ENCODE measurements at places on chromosomes 13 and 19. TPM values are rescaled to one million over a fixed set of nuclear protein-coding genes. Genes with fewer than 3 reads are reported as not detected.

The NLRP4 gene
- not detected for total RNA-seq

The ICAM4 gene
- 0.35 TPM for total RNA-seq

- DNase-seq, result no peak
Observed at GRCh38 chr19:48595171-48595570, 11.4 kb upstream of the SPACA4 start.

GRCh38 chr13:46475541-46475991, 77.4 kb upstream of the LRCH1 start:
- peak; percentile 22 for DNase-seq

- DNase-seq, result no peak
Observed at GRCh38 chr19:54256250-54257115, 590 bp downstream of the LILRB5 start.

DNA sequence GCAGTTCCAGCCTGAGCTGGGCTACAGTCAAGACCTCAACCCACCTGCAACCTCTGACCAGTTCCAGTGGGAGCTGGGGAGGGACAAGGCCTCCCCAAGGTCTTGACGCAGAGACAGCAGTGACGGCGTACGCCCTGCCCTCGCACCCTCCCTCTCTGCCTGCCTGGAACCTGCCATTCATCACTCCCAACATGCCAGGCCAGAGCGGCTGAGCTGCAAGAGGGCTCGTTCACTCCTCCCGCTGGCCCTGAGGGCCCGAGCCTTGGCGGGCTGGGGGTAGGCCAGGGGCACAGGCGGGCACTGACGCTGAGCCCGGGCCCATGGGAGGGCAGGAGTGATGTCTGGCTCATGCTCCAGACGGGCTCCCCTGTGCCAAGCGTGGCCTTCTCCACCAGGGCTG, 8.2 kb downstream of the NDUFA11 start:
- no peak for DNase-seq

GRCh38 chr13:48436661-48437288, 23.9 kb upstream of the LPAR6 start:
- DNase-seq, result no peak

GRCh38 chr13:59043016-59043415, 1120.7 kb downstream of the DIAPH3 start:
- no peak for DNase-seq

DNA sequence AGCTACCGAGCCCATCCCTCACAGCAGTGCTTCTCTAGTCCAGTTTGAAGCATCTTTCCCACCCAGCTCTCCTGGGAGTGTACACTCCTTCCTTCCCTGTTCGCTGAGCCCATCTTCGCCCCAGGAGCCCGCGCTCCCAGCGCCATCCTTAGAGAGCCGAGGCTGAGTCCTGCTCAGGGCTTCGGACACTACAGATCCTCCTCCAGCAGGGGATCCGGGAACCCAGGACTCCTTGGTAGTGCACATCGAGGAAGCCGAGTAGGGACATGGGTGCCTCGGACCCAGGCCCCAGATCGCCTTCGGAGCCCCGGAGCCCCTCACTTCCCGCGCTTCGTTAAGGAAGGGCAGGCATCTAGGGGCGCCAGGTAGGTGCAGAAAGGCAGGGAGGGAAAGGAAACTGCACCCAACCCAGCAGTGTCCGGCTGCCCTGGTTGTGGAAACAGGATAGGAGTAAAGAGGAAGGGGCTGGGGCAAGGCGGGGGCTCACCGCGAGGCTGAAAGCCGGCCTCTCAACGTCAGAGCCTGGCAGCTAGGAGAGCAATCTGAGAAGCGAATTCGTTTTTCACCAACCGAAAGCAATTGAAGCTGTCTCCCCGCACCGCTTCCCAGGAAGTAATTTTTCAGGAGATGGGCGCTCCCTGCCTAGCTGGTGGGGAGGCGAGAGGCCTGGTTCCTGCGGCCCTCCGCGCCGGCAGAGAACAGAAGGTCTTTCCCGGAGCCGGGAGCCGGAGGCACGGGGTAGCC, 1.0 kb downstream of the PDX1 start:
- DNase-seq, result no peak

DNA sequence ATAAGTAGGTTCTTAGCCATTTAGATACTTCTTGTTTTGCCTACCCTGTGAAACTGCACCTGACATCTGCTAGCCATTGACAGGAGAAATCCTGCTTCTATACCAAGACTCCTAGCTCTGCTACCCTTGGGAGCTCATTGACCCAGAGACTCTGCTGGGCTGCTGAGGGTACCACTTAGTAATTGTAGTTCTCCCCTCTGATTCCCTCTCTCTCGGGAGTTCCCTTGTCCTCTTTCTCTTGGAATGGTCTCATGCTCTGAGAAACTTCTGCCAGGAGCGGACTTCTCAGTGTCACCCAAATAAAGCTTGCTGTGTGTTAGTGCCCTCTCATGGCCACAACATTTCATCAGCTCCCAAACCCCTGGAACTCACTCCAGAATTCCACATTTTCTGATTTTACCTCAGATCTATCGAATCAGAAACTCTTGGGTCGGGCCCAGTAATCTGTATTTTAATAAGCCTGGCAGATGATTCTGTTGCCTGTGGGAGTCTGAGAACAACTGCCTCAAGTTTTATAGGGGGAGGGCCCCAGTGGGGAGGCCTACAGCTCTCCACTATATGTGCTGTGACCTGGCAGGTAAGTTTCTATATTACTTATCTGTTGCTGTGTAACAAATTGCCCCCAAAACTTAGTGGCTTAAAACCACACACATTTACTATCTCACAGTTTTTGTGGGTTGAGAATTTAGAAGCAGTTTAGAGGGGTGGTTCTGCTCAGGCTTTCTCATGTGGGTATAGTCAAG, 221.1 kb downstream of the TDRD3 start:
- DNase-seq, result peak; percentile 12

GRCh38 chr13:34208336-34208735, 390.4 kb downstream of the RFC3 start:
- no peak for DNase-seq

DNA sequence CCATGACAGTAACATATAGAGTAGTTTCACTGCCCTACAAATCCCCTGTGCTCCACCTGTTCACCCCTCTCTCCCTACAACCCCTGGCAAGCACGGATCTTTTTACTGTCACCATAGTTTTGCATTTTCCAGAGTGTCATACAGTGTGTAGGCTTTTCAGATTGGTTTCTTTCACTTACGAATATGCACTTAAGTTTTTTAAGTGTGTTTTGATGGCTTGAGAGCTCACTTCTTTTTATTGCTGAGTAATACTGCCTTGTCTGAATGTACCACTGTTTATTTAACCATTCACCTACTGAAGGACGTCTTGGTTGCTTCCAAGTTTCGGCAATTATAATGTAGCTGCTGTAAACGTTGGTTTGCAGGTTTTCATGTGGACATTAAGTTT, 175.1 kb downstream of the ITGBL1 start:
- peak; percentile 49 for DNase-seq

All from renal cortical epithelial cell (primary cell).